ENCODE measurements at places on chromosomes 6 and 20.

- DNase-seq = no peak
Observed at GRCh38 chr6:96301023-96301422, 220.6 kb upstream of the UFL1 start.

DNA sequence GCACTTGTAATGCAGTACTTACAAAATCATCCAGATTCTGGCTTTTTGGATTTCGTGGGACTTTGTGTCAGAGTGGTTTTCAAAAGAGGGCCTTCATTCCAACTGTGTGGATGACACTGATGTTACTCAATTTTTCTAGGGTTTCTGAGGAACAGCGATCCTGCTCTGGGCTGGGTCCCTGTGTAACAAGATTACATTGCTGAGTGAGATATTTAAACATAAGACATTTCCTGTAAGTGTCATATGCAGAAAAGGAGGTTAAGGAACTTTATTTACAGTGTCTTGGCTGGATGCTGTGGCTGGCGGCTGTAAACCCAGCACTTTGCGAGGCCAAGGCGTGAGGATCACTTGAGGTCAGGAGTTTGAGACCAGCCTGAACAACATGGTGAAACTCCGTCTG is 6.7 kb downstream of the ZFAND3 start:
- no peak for DNase-seq

DNA sequence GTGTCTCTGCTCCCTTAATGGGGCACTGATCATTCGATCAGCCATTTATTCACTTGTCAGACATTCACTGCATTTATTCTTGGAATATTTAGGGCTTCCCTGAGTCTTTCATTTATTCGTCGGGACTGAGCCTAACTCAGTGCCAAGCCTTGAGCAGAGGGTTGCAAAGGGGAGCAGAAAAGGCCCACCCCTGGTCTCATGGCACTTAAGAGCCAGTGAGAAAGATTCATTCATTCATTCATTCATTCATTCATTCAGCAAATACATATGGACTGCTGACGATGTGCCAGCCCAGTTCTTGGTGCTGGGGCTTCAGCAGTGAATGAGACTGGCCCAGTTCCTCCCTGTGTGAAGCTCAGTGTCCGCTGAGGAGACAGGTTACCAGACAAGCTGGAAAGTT is 36.6 kb downstream of the SIRPA start:
- DNase-seq = no peak

DNA sequence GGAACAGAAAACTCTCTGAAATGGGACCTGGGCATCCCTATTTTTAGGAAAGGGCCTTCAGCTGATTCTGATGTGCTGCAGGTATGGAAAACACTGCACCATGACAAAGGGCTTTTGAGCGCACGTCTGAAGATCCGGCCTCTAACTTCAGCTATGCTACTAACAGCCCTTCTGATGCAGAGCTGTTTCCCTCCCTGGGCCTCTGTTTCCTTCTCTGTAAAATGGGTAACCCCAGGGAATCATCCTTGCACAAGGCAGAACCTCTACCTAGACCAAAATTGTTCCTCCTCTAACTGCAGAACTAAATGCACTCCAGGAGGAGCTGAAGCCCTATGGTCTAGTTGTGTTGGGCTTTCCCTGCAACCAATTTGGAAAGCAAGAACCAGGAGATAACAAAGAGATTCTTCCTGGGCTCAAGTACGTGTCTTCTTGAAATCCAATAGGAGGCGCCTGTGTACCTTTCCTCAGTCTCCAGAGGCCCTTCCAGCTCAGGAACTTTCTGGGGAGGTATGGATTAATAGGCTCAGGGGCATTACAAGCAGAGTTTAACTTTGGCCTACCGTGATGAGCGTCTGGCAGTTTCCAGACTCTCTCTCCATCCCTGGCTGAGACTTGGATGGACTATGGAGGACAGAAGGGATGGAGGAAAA is 5.9 kb downstream of the GPX5 start:
- no peak for DNase-seq

- peak; percentile 12 for DNase-seq
Observed at GRCh38 chr20:44495802-44496481, 20.3 kb downstream of the TTPAL start.

DNA sequence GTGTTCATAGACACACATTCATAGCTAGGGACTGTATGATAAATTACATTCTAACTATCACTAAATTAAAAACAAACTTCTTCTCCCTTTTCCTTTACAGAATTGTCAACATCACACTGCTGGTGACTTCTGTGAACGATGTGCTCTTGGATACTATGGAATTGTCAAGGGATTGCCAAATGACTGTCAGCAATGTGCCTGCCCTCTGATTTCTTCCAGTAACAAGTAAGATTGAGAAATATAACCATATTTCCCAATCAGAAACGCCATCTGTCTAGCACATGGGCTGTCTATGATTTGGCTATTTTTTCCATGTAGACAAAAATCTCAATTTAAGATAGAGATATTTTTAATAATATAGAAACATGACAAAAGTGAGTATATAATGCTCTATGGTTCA is 367.7 kb downstream of the ARHGAP18 start:
- DNase-seq = no peak

GRCh38 chr20:39574061-39574460 is 611.9 kb downstream of the DHX35 start:
- no peak for DNase-seq

GRCh38 chr6:7425808-7426190 is 36.2 kb downstream of the RIOK1 start:
- no peak for DNase-seq

GRCh38 chr6:124613031-124613430 is 349.2 kb upstream of the RNF217 start:
- peak; percentile 27 for DNase-seq

Measured in eye (tissue), 1 donor.